ENCODE measurements at places on chromosomes 1 and 21. TPM values are rescaled to one million over a fixed set of nuclear protein-coding genes. Genes with fewer than 3 reads are reported as not detected.

The SH2D5 gene
- 2.1 TPM for total RNA-seq

The DSCAM gene
- 25.1 TPM for total RNA-seq

The SDHC gene
- total RNA-seq: 24.9 TPM

The FAM131C gene
- total RNA-seq: 1.8 TPM

The TBX15 gene
- 2.8 TPM for total RNA-seq

The OR10Z1 gene
- total RNA-seq: not detected

The KIF26B gene
- total RNA-seq: 22.0 TPM

The FAM20B gene
- total RNA-seq: 34.8 TPM

The AMY2A gene
- 0.36 TPM for total RNA-seq

The CPLANE2 gene
- 10.1 TPM for total RNA-seq

The RIIAD1 gene
- 1.5 TPM for total RNA-seq

The OLFM3 gene
- 36.9 TPM for total RNA-seq

The C1QC gene
- total RNA-seq: 8.4 TPM

The WNT9A gene
- 1.9 TPM for total RNA-seq

The NUP210L gene
- total RNA-seq: not detected

The TCP10L gene
- total RNA-seq: 7.9 TPM

The KRTAP10-12 gene
- not detected for total RNA-seq

The ZNF695 gene
- 11.9 TPM for total RNA-seq

The TOMM20 gene
- 84.5 TPM for total RNA-seq

The TMEM125 gene
- 1.3 TPM for total RNA-seq

The KAZN gene
- 22.6 TPM for total RNA-seq

The HHAT gene
- 7.6 TPM for total RNA-seq

The LCE1D gene
- total RNA-seq: not detected

The LIN28A gene
- total RNA-seq: not detected

The AMY1A gene
- not detected for total RNA-seq

The CRYAA gene
- not detected for total RNA-seq

The PROX1 gene
- 12.4 TPM for total RNA-seq

The SLC6A17 gene
- 11.5 TPM for total RNA-seq

The TAS1R1 gene
- total RNA-seq: not detected

The SLC19A2 gene
- total RNA-seq: 16.8 TPM

The VWA5B1 gene
- 2.2 TPM for total RNA-seq

The AIRE gene
- 0.09 TPM for total RNA-seq

The TRIM58 gene
- 6.1 TPM for total RNA-seq

The TDRD5 gene
- 6.0 TPM for total RNA-seq

The C1orf116 gene
- total RNA-seq: 0.09 TPM

The SEC16B gene
- 2.4 TPM for total RNA-seq

The S100A12 gene
- total RNA-seq: 1.3 TPM

The CRTC2 gene
- 13.2 TPM for total RNA-seq

The NUF2 gene
- total RNA-seq: 14.3 TPM

The TNFRSF8 gene
- 0.54 TPM for total RNA-seq

The RHCE gene
- 0.18 TPM for total RNA-seq

The GPR37L1 gene
- 1.1 TPM for total RNA-seq

The DDR2 gene
- total RNA-seq: 15.0 TPM

The CELA2A gene
- not detected for total RNA-seq

The CCDC27 gene
- not detected for total RNA-seq

The ADCY10 gene
- total RNA-seq: 0.27 TPM

The GRIK1 gene
- total RNA-seq: 97.1 TPM

The TP73 gene
- total RNA-seq: 0.36 TPM

The LEFTY1 gene
- total RNA-seq: not detected

The FAM163A gene
- total RNA-seq: 0.36 TPM

The CD34 gene
- 2.8 TPM for total RNA-seq

The SETD4 gene
- total RNA-seq: 26.9 TPM
